ENCODE measurements at places on chromosomes 6 and 20.
A peak's percentile ranks its signal among the peaks of the same experiment; 100 is the strongest.

DNA sequence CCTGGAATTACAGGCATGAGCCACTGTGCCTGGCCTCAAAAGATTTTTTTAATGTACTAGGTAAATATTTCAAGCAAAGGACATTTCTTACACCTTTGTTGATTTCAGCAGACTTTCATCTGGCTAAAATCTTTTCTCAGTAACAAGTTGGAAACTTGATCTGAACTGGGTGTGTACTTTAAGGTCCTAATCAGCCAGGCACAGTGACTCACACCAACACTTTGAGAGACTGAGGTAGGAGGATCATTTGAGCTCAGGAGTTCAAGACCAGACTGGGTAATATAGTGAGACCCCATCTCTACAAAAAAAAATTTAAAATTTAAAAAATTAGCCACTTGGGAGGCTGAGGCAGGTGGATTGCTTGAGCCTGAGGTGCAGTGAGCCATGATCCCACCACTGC is 7.0 kb upstream of the RALGAPA2 start:
- no peak for DNase-seq

DNA sequence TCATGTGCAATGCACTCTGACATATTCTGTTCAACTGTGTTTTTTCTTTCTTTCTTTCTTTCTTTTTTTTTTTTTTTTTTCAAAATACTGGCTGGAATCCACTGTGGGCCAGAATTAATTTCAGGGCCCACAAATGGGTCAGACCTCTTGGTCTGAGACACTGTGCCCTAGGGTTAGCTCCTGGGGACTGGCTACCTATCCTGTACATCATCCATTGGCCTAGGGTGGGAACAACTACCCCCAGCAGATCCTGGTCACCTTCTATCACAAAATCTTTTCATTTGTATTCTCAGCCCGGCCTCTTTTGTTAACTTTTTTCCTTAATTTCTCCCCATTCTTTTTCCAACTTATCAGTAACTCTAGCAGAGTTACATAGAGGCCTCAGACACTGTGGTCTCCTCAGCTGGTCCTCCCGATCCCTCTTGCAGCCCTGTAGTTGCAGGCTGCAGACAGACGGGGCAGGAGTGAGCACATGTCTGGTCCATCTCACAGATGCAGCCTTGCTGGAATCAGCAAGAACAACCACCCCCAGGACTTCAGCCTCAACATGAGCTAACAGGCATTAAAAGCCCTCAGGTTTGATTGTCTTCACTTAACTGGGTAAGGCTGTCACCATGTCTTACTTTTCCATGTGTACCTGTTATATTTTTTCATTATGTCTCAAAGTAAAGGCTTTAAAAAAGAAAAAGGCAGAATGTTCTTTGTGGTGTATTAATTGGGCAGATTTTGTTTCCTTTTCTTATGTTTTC is 41.3 kb downstream of the TXLNB start:
- DNase-seq = peak; percentile 38

DNA sequence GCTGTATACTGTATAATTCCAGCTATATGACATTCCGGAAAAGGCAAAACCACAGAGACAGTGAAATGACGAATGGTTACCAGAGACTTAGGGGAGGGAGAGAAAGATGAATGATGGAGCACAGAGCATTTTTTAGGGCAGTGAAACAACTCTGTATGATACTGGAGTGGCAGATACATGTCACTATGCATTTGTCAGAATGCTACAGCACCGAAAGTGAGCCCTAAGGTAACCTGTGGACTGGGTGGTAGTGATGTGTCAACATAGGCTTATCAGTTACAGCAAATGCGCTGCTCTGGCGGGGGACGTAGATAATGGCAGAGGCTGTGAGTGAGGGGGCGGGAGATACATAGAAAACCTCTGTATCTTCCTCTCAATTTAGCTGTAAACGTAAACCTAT is 201.3 kb upstream of the SSTR4 start:
- no peak for DNase-seq

GRCh38 chr20:8757146-8757545 is 311.7 kb upstream of the PLCB4 start:
- DNase-seq = no peak

GRCh38 chr6:24376871-24377270 is 19.0 kb upstream of the DCDC2 start:
- no peak for DNase-seq

DNA sequence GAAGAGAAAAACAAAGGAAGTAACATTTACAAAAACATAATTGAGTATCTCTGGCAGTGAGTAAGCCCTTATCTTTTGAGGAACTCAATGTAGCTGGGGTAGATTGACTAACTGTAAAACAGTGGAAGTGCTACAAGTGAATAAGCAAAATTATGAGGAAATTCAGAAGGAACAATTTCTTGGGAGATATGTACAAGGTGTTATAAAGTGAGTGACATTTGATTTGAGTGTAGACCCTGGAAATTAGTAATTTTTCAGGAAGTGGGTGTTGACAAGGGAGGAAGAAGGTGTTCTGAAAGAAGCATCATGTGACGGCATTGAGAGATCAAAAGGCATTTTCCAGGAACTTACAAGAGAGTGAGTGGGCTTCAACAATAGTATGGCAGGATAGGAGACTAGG is 22.2 kb downstream of the XRN2 start:
- no peak for DNase-seq

- no peak for DNase-seq
Observed at GRCh38 chr6:122624853-122625252, 14.6 kb downstream of the PKIB start.

- no peak for DNase-seq
Observed at GRCh38 chr6:166304106-166304505, 4.1 kb downstream of the PRR18 start.

- no peak for DNase-seq
Observed at GRCh38 chr20:61812845-61813485, 252.7 kb downstream of the TAF4 start.

GRCh38 chr6:30942338-30943060 is 1.7 kb downstream of the MUCL3 start:
- DNase-seq = no peak

DNA sequence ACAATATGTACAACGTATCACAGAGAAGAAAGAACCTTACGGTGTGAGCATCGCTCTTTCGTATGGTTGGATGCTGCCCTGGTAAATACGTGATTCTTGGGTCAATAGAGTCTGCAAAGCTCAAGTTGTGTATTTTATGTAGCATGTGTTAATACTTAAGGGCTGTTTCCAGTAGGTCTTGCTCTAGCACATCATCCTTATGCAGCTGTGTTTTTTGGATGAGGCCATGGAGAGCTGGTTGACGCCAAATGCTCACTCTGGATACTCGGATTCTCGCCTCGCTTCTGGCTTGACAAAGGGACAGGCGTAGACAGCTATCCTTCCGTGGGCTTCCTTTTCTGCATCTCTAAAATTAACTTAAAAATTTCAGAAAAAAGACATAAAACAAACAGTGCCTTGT is 38.9 kb downstream of the SNRNP48 start:
- no peak for DNase-seq

DNA sequence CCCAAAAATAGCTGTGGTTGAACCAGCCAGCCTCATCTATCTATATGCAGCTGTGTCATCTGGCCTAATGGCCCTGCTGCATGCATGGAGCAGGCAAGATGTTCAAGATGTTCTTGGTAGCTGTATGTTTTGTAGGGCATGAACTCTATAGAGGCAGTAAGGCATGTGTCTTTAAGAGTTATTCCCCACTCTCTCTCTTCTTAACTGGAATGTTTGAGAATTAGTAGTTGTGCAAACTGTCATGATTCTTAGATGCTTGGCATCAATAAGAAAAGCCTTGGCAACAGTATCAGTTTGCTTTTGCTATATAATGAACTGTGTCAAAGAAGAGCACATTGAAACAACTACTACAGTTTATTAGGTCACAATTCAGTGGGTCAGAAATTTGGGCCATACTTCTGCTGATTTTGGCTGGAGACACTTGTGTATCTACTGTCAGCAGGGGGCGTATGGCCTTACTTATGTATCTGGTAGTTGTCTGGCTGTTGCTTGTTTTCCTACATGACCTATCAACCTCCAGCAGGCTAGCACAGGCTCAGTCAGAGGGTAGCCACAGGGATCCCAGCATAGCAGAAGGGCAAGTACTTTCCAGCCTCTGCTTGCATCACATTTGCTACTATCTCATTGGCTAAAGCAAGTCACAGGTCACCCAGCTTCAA is 56.1 kb upstream of the LAMP5 start:
- DNase-seq = no peak

- no peak for DNase-seq
Observed at GRCh38 chr6:11229655-11230046, 2.8 kb downstream of the NEDD9 start.

DNA sequence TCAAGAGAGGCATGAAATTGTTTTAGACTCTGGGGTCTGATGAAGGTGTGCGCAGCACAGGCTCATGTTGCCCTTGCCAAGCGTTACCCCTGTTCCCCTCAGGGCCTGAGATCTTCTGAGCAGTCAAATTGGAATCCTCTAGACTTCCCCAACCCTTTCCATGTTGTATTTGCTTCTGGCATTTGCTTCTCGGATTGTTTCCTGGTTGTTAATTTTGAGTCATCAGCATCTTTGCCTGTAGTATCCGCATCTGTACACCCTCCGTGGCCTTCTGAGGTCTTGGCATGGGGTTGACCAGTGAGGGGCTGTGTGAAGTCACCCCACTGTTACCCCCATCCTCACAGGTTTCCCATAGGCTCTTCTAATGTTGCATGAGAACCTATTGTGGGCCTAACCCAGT is 40.9 kb downstream of the SLC24A3 start:
- DNase-seq = no peak

DNA sequence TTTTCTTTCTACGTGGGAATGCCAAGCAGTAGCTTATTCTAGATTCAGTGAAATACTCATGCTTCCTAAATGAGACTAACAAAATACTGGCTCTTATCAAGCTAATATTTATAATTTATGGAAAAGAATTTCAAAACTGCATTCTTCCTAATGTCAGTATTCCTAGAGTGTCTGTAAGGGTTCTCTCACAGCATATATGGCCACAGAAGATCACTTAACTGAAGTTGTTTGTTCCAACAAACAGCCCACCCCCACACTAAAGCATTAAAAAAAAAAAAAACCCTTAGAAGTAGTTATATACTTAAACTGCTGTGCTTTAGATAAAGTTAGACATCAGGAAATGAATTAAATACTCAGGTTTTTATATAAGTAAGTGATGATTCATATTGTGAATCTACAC is 247.7 kb upstream of the HSF2 start:
- DNase-seq = no peak

GRCh38 chr6:96923871-96924493 is 546 bp upstream of the KLHL32 start:
- DNase-seq = no peak

- no peak for DNase-seq
Observed at GRCh38 chr6:30508890-30509736, 19.8 kb downstream of the HLA-E start.

DNA sequence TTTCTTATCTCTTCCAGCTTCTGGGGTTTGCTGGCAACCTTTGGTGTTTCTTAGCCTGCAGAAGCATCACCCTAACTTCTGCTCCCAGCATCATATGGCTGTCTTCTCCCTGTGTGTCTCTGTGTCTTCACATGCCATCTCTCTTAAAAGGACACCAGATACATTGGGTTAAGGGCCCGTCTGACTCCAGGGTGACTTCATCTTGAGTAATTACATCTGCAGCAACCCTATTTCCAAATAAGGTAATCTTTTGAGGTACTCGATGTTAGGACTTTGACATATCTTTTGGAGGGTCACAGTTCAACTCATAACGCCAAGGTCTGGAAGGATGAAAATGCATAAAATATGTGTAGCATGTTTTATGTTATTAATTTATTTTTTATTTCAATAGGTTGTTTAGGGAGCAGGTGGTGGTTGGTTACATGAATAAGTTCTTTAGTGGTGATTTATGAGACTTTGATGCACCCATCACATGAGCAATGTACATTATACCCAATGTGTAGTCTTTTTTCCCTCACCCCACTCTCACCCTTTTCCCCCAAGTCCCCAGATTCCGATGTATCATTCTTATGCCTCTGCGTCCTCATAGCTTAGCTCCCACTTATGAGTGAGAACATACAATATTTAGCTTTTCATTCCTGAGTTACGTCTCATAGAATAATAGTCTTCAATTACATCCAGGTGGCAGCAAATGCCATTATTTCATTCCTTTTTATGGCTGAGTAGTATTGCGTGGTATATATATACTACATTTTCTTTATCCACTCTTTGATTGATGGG is 131.1 kb downstream of the TBXT start:
- no peak for DNase-seq

DNA sequence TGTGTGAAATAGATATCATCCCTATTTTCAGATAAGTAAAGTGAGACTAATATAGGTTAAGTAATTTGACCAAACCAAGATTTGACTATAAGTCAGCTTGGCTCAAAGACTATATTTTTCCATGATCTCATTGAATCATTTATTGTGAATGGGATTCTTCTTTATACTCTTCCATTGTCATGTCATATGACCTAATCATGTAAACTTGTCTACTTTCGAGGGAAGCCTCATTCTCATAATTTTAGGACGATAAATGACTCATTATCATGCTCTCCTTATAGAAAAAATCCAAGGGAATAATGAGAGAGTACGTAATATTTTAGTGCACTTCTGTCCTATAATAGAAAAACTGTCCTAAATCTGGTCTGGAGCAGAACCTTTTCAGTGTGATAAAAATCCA is 40.9 kb upstream of the CCN6 start:
- no peak for DNase-seq

DNA sequence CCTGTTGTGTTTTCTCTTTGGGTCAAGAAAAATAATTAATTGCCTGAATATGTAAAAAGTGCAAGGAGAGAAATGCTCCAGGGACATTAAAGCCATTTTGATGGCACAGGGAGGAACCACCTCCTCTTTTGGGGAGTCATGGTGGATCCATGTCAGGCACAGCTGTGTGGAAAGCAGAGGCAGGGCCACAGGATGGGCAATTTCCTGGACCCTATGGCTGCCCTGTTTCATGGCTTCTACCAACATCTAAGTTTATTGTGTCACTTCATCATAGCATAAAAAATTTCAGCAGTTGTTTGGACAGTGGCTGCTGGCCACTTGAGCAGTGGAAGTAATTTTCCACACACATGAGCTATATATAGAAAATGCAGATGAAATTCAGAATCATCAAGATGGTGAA is 238.2 kb downstream of the SYNE1 start:
- DNase-seq = no peak

DNA sequence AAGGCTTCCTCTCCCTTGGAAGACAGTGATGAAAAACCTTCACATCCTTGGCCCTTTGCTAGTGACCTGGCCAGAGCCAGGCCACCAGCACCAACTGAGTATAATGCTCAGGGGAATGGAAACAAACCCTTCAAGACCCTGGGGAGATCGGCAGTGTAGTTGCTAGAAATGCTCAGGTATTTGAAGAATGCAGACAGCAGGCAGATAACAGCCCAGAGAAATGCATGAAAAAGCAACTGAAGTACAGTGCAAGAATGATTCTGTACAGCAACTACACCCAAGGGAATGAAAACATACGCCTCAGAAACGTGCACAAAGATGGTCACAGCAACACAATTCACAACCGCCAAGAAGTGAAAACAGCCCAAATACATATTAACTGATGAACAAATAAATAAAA is 41.1 kb downstream of the PPP1R3G start:
- no peak for DNase-seq

- no peak for DNase-seq
Observed at GRCh38 chr6:100856146-100856545, 25.0 kb downstream of the ASCC3 start.

GRCh38 chr20:24863356-24863755 is 85.7 kb upstream of the CST7 start:
- DNase-seq = no peak

- no peak for DNase-seq
Observed at GRCh38 chr6:109029313-109029712, 65.3 kb downstream of the SESN1 start.

- no peak for DNase-seq
Observed at GRCh38 chr6:123821112-123821511, 17.4 kb downstream of the NKAIN2 start.

- no peak for DNase-seq
Observed at GRCh38 chr20:63926298-63926697, 29.9 kb downstream of the UCKL1 start.

Data from memory B cell (primary cell).